ENCODE measurements at places on chromosomes 1 and 21.

DNA sequence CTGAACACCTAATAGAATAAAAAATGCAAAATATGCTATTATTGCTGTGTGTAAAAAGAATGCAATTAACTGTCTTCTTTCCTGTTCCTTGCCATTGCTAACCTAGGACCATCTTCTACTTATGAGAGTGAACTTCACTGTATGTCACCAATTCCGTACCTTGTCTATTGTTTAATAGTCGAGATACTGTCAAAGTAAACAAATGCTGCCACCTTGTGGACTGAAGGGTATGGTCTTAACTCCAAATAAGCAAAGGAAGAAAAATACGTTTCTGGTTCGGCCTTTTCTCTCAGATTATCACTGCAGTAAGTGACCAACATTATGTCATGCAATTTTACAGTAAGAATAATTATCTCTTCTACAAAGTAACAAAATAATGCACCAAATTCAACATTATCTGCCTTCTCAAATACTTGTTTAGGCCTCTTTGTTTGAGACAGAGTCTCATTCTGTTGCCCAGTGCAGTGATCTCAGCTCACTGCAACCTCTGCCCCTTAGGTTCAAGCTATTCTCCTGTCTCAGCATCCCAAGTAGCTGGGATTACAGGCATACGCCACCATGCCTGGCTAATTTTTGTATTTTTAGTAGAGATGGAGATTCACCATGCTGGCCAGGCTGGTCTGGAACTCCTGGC is 133.4 kb downstream of the COP1 start:
- peak; percentile 44 for DNase-seq

- DNase-seq, result no peak
Observed at GRCh38 chr1:212966616-212967015, 16.3 kb downstream of the VASH2 start.

DNA sequence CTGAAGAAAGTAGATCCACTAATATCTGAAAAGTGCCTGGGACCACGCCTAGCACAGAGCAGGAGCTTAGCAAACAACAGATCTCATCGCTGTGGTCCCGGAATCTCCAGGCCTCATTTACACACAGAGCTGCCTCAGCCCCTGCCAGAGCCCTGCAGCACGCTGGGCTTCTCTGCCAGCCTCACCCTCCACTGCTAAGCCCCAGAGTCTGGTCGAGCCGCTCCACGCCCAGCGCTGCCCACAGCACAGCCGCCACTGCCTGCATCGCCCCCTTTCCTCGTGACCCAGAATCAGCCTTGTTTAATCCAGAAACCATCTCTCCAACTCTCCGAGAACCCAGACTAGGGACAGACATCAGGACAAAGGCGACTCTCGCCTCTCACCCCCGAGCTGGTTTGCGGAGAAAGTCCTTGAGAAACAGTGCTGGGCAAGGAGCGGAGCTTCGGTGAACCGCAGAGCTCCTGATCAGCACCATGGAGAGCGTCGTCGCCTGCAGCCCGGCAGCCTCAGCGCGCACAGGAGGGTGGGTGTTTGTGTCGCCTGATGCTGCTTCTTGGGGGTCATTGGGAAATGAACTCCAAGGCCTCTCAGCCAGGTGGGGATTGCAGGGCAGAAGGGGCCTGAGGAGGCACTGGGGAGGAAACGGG is 145.1 kb downstream of the NPHP4 start:
- peak; percentile 46 for DNase-seq

GRCh38 chr21:30425826-30426225 is at the start of gene KRTAP13-3:
TSS of gene KRTAP13-3 (minus strand) at chr21:30425926. CDS start at chr21:30425912, 14 bp downstream.
- no peak for DNase-seq

DNA sequence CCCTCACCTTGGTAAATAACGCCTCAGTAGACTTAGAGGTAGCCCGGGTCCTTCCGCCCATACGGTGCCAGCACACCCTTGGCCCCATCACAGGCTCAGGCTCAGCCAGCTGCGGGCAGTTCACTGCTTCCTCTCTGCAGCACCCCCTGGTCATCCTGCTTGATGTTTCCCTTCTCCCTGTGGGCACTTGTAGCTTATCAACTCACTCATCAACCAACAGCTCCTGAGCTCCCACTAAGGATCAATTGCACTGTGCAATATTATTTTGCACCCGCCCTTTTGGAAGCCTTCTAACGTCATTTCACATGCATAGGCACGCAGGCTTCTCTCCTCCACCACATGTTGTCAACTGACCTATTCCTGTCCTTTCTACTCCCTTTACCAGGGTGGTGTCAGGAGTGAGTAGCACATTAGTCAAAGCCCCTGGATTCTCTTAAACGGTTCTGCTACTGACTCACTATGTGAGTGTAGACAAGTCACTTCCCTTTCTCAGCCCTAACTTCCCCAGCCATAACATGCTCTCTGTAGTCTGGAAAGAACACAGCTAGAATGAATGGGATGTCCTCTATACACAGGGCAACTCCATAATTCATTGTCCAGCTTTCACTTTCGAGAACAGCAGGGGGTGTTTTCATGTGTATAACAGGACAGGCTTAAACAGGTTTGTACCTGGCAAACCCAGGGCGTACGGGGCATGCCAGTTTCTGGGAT is 47.1 kb upstream of the IRF2BP2 start:
- peak; percentile 98 for DNase-seq

DNA sequence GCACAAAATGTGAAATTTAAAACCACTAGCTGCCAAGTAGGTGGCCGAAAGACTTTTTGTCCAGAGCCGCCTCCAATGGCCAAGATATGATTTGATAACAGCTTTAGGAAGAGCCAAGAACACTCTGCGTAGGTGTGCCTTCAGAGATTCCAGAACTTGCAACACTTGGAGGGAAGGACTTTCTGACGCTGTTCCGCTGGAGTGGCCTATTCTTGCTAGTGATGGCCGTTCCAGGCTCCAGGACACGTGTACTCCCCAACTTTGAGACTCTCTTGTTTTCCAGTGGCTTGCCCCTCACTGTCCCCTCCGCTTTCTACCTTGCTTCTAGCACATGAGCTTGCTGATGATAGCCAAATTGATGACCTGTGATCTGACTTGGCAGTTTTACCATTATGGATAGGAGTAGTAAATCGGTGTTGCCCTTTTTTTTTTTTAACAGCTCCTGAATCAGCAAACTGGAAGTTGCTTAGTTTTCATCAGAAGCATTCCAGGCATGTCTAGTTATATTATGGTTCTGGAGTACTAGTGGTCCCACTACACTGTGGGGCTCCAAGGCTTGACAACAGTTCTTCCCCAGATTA is 1.0 kb downstream of the PRDX6 start:
- DNase-seq, result peak; percentile 60

Data from RWPE1 (cell line).